ENCODE measurements at places on chromosomes 6 and 20. TPM values are rescaled to one million over a fixed set of nuclear protein-coding genes. Genes with fewer than 3 reads are reported as not detected.
A peak's percentile ranks its signal among the peaks of the same experiment; 100 is the strongest.

CD93 gene
- total RNA-seq, result 57.0 TPM

GRCh38 chr20:23358923-23359593 lies 2.9 kb upstream of the GZF1 start:
- peak overlapping the region; percentile 96 for H3K27ac ChIP-seq
- no peaks in the 10 kb centered on the region for H3K27me3 ChIP-seq
- H3K36me3 ChIP-seq, result no peaks in the 10 kb centered on the region
- H3K4me3 ChIP-seq, result no peak overlapping the region
- peaks cover 53% of the 10 kb centered on the region for H3K4me1 ChIP-seq

DNA sequence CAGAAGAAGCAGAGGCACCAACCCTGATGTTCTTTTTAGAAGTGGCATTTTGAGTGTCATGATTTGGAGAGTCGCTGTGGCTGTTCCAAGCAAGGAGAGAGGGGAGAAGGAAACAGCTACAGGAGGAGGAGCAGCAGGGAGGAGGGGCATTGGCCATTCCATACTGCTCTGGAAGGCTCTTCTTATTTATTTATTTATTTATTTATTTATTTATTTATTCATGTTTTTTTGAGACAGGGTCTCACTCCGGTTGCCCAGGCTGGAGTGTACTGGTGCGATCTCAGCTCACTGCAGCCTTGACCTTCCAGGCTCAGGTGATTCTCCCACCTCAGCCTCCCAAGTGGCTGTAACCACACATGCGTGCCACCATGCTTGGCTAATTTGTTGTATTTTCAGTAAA lies 178.3 kb upstream of the PROKR2 start:
- H3K36me3 ChIP-seq, result no peaks in the 10 kb centered on the region
- no peak overlapping the region for H3K27ac ChIP-seq
- no peak for DNase-seq
- H3K4me3 ChIP-seq, result no peak overlapping the region

DEFB124 gene
- total RNA-seq, result not detected

DNA sequence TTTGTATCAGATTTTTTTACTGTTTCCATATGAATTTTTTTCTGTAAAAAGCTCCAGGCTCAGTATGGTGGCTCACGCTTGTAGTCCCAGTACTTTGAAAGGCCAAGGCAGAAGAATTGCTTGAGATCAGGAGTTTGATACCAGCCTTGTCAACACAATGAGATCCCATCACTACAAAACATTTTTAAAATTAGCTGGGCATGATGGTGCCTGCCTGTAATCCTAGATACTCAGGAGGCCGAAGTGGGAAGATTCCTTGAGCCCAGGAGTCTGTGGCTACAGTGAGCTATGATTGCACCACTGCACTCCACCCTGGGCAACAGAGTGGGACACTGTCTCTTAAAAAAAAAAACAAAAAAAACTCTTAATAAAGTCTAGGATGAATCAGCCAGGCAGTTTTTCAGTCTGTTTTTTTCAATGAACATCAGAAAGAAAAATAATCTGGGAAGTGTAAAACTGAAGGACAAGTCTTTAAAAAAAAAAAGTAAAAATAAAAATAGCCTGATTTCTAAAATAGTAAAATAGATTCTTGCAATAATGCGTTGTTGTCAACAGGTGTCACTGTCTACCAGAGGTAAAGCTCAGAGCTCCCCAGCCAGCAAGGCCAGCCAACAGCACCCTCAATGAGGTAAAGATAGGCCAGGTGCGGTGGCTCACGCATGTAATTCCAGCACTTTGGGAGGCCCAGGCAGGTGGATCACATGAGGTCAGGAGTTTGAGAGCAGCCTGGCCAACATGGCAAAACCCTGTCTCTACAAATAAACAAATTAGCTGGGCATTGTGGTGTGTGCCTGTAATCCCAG lies 9.3 kb upstream of the ATG5 start:
- H3K27ac ChIP-seq, result no peak overlapping the region
- peaks cover 3% of the 10 kb centered on the region for H3K27me3 ChIP-seq
- H3K4me1 ChIP-seq, result no peaks in the 10 kb centered on the region
- H3K4me3 ChIP-seq, result no peak overlapping the region
- no peaks in the 10 kb centered on the region for H3K36me3 ChIP-seq
- DNase-seq, result no peak

- H3K4me1 ChIP-seq, result peaks cover 30% of the 10 kb centered on the region
- H3K27ac ChIP-seq, result no peak overlapping the region
- no peak for DNase-seq
Measured at GRCh38 chr6:168413856-168414255, 27.1 kb upstream of the SMOC2 start.

- H3K27ac ChIP-seq, result no peak overlapping the region
- H3K4me3 ChIP-seq, result no peak overlapping the region
- DNase-seq, result no peak
- H3K27me3 ChIP-seq, result no peaks in the 10 kb centered on the region
- no peaks in the 10 kb centered on the region for H3K36me3 ChIP-seq
- no peaks in the 10 kb centered on the region for H3K4me1 ChIP-seq
Measured at GRCh38 chr6:106439459-106439858, 78.9 kb downstream of the CRYBG1 start.

OR12D3 gene
- not detected for total RNA-seq

DNA sequence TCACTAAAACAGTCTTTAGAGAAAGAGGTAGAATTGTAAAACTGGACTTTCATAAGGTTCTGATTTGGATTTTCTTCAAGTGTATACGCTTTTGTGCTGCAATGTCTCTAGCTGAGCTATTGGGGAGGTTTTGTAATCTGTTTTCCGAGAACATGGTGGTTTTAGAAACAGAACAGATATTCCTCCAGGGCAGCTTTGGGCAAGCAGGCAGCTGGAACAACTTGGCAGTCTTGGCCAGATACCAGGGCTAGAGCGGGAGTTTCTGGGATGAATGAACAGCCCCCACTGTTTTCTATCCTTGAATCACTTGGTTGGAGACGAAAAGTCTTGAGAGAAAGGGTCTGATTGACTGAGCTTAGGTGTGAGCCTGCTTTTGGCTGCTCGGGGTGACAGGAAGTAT lies 17.1 kb upstream of the ARMC2 start:
- no peaks in the 10 kb centered on the region for H3K36me3 ChIP-seq
- no peak overlapping the region for H3K4me3 ChIP-seq
- no peaks in the 10 kb centered on the region for H3K4me1 ChIP-seq
- peak overlapping the region; percentile 76 for H3K27ac ChIP-seq
- no peaks in the 10 kb centered on the region for H3K27me3 ChIP-seq

GRCh38 chr20:57714409-57715267 lies 4.8 kb upstream of the PMEPA1 start:
- no peak overlapping the region for H3K4me3 ChIP-seq
- peak overlapping the region; percentile 75 for H3K27ac ChIP-seq
- no peaks in the 10 kb centered on the region for H3K27me3 ChIP-seq
- peaks cover 67% of the 10 kb centered on the region for H3K4me1 ChIP-seq
- H3K36me3 ChIP-seq, result no peaks in the 10 kb centered on the region

WFDC2 gene
- total RNA-seq, result not detected

DNA sequence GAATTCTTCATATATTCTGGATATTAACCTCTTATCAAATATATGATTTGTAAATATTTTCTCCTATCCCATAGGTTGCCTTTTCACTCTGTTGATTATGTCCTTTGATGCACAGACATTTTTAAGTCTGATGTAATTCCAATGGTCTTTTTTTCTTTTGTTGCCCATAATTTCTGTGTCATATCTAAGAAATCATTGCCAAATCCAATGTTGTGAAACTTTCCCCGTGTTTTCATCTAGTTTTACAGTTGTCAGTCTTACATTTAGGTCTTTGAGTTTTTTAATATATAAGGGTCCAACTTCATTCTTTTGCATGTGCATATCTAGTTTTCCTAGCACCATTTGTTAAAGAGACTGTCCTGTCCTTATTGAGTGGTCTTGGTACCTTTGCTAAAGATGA lies 111.5 kb downstream of the SESN1 start:
- no peak overlapping the region for H3K27ac ChIP-seq
- peaks cover 11% of the 10 kb centered on the region for H3K36me3 ChIP-seq
- H3K27me3 ChIP-seq, result no peaks in the 10 kb centered on the region
- no peak overlapping the region for H3K4me3 ChIP-seq
- DNase-seq, result no peak
- H3K4me1 ChIP-seq, result no peaks in the 10 kb centered on the region

GRCh38 chr6:86712039-86712438 lies 225.3 kb upstream of the HTR1E start:
- no peaks in the 10 kb centered on the region for H3K36me3 ChIP-seq
- no peak for DNase-seq
- no peaks in the 10 kb centered on the region for H3K27me3 ChIP-seq

DNA sequence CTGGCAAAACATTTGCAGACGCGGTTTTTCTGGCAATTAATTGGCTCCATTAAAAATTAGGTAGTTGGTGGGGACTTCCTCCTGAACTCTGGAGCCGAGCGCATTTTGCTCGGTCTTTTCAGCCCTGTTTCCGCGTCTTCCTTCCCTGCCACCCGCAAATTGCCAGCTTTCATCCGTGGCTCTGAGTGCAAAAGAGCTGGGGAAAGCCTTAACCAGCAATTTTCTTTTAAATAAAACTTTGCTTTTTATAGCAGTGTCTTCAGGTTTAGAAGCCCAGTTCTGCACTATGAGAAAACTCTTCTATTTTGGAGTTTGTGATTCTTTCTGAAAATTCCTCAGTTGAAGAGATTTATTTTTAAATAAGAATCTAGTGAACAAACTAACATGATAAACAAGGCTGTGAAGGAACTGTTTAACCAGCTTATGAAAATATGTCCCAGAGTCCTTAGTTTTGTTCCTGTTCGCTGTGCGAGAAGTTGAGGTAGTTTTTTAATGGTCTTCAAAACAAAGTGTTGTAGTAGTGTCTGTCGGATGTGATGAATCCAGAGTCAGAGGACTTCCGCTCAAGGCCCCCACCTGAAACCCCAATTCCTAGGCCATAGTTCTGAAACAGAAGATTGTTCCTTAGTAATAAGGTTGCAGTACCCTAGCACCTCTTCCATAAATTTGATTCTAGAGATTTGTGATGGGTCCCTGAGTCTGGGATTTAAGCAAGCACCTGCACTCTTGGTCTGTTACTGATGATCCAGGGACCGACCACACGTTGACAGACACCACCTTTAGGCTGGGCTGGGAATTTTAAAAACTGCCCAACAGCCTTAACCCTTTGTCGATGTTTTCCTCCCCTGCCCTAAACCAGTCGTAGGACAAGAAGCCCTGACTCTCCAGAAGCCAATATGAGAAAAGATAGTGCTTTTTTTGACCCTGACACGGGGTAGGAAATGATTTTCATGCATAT lies 950 bp downstream of the KCTD20 start:
- DNase-seq, result no peak
- peak overlapping the region; percentile 84 for H3K4me3 ChIP-seq
- H3K36me3 ChIP-seq, result no peaks in the 10 kb centered on the region
- H3K4me1 ChIP-seq, result peaks cover 3% of the 10 kb centered on the region
- peak overlapping the region; percentile 95 for H3K27ac ChIP-seq

DNA sequence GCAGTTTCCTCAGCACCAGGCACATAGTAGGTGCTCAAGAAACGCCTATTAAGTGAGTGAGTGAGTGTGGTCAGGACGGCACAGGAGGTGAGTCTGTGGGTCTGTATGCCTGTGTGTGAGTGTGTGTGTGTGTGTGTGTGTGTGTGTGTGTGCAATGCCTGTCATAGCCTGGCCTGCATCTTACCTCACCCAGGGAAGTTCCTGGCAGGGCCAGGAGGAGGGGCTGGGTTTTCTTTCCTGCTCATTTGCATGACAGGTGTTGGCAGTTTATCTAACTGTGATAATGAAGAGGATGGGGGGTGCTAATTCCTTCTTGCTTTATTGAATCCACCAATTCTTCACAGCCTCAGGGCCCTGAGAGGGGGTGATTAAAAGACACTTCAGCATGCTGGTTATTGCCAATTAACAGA lies 146.7 kb upstream of the MLN start:
- H3K27me3 ChIP-seq, result no peaks in the 10 kb centered on the region
- H3K4me1 ChIP-seq, result no peaks in the 10 kb centered on the region
- no peaks in the 10 kb centered on the region for H3K36me3 ChIP-seq
- DNase-seq, result no peak

- H3K36me3 ChIP-seq, result no peaks in the 10 kb centered on the region
- H3K27ac ChIP-seq, result no peak overlapping the region
- H3K4me1 ChIP-seq, result no peaks in the 10 kb centered on the region
Measured at GRCh38 chr20:55067158-55067825, 591.9 kb downstream of the DOK5 start.

EPPIN gene
- total RNA-seq, result not detected

GSTA2 gene
- not detected for total RNA-seq

CCN5 gene
- total RNA-seq, result 1,826 TPM

All from tibial nerve (tissue), 4 donors.